ENCODE measurements at places on chromosomes 7 and 10.

DNA sequence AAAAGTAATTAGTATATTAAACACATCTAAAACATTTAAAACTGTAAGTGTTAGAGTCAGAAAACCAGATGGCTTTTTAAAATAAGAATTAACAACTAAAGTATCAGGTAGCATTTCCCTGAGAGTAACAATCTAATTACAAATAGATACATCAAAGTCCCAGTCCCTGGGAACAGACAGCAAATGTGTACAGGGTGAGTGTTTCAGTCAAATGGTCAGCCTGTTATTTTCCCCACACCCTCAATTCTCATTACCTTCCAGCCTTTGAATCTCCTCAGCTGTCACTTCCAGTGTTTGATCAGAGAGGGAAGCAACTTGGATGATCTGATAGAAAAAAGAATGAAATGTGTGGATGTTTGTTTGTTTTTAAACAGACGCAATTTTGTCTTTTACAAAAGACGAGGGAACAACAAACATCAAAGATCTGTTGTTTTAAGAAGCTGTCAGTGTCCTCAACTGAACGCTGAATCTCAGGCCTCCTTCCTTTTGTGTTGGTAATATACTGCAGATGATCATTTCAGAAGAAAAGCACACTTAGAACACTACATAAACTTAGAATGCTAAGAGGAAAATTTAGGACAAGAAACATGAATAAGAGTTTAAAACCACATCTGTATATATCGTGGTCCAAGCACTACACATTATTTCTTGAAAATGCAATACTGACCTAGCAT, 29.8 kb downstream of the CEP41 start:
- DNase-seq: no peak

GRCh38 chr7:39349452-39350123, 216.6 kb upstream of the YAE1 start:
- DNase-seq: no peak

GRCh38 chr7:136698977-136699376, 169.5 kb upstream of the CHRM2 start:
- DNase-seq: no peak

GRCh38 chr7:73345951-73346350, 18.0 kb downstream of the FKBP6 start:
- DNase-seq: no peak

- DNase-seq: no peak
Measured at GRCh38 chr10:108808228-108808627, 1115.1 kb downstream of the XPNPEP1 start.

DNA sequence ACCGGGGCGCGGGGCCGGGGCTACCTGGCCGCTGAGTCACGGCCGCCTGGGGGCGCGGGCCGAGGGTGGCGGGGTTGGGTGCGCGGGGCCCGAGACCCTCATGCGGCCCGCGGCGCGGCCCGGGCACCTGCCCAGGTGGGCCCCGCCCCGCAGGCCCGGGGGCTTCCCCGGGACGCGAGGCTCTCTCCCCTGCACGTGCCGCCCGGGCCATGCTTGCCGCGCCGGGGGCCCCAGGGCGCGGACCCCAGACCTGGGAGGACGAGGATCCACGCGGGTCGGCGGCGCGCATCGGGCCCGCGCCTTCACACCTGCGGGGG, 402 bp downstream of the MAFK start:
- DNase-seq: peak; percentile 68

DNA sequence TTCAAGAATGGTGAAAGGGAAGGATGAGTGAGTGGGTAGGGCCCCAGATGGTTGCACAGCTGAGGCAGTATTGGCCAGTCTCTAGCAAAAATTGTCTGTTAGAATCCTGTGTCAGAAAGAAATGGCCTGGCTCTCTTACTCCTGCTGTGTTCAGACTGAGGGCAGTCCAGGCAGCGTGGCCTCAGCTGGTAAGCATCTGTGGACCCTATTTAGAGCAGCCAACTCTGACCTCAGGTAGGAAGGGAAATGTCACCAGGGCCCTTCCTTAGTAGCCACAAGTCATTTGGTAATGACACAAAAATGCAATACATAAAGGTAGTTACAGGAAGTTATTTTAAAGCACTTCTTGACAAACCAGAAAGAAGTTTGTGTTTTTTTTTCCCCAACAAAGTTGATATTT, 1194.7 kb downstream of the CNTNAP2 start:
- DNase-seq: no peak

- no peak for DNase-seq
Measured at GRCh38 chr7:4700577-4701235, 18.6 kb downstream of the FOXK1 start.

- DNase-seq: peak; percentile 42
Measured at GRCh38 chr10:23368816-23369640, 24.4 kb upstream of the C10orf67 start.

DNA sequence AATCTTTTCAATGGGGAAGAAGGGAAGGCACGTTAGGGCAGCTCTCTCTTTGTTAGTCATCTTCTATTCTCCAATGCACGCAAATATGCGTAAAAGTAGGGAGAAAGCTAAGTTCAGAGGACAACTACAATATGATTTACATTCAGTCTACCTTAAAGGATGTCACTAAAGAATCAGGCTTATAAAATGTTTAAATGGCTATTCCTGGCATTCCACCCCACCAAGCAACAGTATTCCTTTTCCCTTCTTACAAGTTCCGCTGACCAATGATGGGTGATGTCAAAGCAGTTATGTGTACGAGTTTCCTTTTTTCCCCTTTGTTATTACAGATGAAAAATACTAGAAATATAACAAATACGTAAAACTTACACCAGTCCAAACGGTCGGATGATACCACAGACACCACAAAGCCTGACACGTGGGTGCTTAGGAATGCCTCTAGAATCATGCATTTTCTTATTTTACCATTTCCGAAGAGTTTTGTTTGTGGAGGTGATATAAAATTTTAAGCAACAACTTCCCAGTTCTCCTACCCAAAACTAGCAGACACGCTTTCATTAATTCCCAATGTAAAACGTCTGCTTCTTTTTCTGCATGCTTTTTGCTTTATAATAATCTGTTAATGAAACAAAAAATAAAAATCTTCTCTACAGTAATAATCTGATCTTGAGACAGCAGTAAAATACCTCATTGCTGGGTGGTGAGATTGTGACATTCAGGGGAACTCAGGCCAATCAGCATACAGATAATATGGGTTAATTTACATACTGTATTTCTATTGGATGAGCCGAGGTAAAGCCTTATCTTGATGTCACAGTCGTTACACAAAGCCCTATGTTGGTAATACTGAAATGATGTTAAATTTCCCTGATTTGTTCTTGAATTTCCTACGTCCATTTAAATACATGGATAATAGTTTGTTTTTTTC, 708 bp upstream of the GPR85 start:
- DNase-seq: no peak

DNA sequence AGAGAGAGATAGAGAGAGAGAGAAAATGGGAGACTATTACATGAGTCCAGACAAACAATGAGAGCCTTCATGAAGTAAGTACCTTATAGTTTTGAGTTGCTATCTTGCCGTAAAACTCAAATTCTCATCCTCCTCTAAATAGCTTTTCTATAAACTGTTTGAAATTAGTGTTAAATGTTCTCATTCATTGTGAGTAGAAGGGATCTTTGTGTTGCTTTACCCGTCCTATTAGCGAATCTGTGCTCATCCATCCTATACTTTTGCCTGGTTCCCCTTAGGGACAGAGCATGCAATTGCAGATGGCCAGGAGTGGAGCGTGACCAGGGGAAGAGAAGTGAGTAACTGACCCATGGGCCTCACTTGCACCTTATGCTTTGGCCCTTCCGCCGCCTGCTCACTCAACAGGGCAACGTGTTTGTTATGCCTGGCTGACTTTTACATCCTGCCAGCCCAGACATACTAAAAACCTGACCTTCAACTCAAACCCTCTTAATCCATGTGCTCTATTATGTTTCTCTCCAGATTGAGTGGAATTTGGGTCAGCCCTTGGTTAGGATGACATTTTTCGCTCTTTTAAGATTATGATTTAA, 244.2 kb upstream of the YAE1 start:
- no peak for DNase-seq

DNA sequence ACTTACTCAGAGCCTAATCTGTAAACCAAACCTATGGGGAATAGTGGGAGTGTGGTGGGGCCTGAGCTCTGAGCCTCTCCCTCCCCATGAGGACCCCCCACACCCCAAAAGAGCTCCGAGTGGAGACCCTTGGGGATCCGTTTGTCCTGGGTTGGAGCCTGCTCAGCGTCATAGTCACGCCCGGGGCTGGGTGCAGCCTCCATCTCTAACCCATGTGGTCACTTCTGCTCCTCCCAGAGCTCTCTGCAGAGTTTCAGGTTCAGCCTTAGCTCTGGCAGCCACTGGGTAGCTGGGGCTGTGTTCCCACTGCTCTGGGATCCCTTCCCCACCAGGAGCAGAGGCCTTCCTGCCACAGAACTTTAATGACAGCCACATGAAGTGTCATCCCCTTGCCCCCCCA, 25.9 kb downstream of the PFKFB3 start:
- no peak for DNase-seq

DNA sequence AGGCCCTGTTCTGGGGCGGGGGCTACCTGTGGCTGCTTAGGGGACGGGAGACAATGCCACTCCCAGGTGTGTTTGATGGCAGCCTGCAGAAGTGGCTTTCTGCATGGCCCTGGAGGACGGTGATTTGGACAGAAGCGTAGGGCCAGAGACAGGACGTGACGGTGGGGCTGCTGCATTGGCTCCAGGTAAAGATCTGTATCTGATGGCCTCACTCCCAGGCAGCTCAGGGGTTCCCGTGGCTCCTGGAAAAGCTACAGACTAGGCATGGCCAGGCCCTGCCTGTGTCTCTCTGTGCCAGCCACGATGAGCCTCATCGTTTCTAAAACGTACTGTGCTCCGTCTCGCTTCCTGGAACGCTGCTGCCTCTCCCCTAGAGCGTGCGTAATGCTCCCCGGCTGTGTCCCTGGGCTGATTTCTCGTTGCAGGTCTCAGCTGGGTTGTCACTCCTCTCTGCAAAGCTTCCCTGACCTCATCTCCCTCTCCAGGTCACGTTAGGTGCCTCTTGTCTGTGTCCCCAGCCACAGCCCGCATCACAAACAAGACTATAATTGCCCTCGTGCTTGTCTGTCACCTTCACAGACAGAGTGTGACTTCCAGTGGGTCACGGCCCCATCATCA, 12.6 kb downstream of the GTF2IRD1 start:
- DNase-seq: no peak

GRCh38 chr7:107813524-107813923, 10.5 kb upstream of the SLC26A3 start:
- no peak for DNase-seq

DNA sequence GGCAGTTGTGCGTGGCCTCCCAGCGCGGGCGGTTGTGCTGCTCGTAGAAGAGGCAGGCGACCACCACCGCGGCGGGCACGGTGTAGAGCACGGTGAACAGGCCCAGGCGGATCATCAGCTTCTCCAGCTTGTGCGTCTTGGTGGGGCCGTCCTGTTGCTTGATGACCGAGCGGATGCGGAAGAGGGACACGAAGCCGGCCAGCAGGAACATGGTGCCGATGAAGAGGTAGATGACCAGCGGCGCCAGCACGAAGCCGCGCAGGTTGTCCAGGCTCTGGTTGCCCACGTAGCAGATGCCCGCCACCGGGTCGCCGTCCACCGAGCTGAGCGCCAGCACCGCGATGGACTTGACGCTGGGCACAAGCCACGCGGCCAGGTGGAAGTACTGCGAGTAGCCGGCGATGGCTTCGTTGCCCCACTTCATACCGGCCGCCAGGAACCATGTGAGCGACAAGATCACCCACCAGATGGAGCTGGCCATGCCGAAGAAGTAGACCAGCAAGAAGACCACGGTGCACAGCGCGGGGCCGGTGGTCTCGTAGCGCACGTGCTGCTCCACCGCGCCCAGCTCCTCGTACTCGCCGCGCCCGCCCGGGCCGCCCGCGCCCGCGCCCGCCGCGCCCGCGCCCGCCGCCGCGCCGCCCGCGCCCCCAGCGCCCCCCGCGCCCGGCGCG, 2.2 kb downstream of the FZD8 start:
- DNase-seq: no peak

DNA sequence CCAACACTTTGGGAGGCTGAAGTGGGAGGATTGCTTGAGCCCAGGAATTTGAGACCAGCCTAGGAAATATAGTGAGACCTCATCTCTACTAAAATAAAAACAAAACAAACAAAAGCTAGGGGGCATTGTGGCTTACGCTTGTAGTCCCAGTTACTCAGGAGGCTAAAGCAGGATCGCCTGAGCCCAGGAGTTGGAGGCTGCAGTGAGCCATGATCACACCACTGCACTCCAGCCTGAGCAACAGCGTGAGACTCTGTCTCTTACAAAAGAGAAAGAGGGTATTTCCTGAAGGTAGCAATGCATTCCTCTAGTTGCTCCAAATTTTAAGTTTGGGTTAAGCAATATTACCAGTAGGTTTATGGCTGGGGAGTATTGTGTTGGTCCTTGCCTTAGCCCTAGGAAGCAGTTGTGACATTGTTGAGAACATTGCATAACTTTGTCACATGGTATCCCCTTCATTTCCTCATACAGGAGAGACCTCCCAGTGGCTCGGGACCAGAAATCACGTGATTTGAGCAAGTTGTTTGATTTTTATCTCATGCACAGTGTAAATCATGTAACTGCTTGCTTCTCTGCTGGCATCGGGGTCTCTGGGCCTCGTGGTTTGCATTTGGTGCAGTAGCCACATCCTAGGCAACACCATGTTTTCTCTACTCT, 23.3 kb upstream of the SMARCD3 start:
- no peak for DNase-seq

- no peak for DNase-seq
Measured at GRCh38 chr7:77989981-77990566, 191.5 kb downstream of the PHTF2 start.

DNA sequence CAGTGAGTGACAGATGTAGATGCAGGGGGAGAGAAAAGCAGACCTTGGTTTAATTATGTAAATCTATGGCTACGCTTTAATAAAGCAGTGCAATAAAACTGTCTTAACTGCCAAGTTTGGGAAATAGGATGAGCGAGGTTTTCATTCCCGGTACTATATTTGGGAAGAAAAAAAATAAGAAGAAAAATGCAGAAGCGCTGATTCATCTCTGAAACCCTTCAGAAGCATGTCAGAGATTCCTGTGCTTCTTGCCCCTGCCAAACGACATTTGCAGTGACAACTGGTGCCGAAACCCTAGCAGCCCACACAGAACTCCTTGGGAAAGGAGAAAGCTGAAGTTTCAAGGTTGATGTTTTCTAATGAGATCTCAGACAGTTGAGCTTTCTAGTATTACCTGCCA, 380.7 kb downstream of the REEP3 start:
- no peak for DNase-seq

- DNase-seq: no peak
Measured at GRCh38 chr7:28503396-28503795, 91.1 kb downstream of the CREB5 start.

- DNase-seq: no peak
Measured at GRCh38 chr10:25206693-25207414, 32.1 kb downstream of the GPR158 start.

- DNase-seq: no peak
Measured at GRCh38 chr7:83629117-83629880, 19.6 kb downstream of the SEMA3E start.

DNA sequence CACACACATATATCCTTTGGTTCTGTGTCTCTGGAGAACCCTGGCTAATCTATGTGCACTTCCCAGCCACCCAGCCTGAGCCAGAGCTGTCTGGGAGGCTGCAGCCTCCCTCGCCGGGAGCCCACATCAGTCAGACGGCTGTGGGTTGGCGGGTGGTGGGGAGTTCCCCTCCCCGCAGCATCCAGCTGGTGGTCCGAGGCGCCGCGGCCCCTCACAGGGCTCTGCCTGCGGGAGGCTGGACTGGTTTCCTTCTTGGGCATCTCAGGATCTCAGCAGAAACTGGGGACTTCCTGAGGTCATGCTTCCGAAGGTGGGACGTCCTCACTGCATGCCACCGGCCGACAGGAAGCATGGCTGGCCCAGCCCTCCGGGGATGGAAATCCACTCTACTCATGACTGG, 22.0 kb upstream of the PSMG3 start:
- no peak for DNase-seq

Data from GM19239 (cell line).